ENCODE measurements at places on chromosomes 6 and 20.

- peak; percentile 85 for DNase-seq
These were observed at the start of gene MTHFD1L for GRCh38 chr6:150865406-150866146. Gene MTHFD1L (plus strand): TSS chr6:150865702. CDS start chr6:150865823, 121 bp downstream.

DNA sequence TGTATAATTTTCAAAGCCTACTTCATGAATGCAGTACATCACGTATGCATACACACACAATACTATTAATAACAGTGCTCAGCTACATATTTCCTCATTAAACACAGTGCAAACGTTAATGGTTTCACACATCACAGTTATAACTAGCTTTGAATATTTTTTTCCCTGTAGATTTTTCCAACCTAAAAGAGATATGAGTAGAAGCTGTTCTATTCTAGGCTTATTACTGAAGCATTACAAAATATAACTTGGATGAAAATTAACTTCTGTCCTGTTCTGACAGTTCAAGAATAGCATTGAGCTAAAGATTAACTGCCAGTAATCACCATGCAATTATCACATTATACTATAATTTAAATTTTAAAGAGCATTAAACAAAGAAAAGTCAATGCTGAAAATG lies 6.2 kb downstream of the LMBRD1 start:
- DNase-seq: no peak

DNA sequence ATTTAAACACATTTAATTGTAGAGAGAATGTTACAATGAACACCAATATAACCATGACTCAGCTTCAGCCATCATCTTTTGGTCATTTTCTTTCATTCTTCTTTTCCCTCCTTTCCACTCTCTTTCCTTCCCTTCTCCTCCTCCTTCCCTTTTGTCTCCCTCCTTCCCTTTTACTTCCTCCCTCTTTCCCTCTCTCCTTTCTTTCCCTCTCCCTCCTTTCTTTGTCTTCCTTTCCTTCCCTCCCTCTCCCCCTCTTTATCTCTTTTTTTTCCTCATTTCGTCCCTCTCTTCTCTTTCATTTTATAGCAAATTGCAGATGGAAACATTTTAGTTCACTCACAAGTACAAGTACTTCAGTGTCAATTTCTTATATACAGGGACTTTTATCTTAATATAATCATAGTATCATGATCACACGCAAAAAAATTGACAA lies 1.8 kb downstream of the ZKSCAN3 start:
- DNase-seq: no peak

DNA sequence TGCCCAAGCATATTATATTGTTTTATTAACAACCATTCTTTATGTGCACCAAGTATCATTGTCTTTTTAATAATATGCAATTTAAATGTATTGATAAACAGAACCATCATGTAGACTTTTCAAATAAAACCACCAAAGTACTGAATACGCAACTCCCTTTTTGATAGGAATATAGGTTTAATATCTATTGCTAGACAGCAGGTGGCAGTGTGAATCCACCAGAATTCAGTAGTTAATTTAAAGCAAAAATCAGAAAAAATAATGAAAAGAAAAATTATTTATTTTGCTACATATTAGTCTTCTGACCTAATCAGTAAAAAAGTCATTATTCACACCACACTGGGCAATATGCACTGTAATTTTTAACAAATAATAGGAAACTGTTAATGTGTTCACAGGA lies 143.7 kb downstream of the KLHL32 start:
- peak; percentile 38 for DNase-seq

GRCh38 chr6:170205534-170206316 lies 85.2 kb downstream of the DLL1 start:
- no peak for DNase-seq

- DNase-seq: no peak
These were observed 139.1 kb downstream of the SCML4 start for GRCh38 chr6:107684996-107685395.

DNA sequence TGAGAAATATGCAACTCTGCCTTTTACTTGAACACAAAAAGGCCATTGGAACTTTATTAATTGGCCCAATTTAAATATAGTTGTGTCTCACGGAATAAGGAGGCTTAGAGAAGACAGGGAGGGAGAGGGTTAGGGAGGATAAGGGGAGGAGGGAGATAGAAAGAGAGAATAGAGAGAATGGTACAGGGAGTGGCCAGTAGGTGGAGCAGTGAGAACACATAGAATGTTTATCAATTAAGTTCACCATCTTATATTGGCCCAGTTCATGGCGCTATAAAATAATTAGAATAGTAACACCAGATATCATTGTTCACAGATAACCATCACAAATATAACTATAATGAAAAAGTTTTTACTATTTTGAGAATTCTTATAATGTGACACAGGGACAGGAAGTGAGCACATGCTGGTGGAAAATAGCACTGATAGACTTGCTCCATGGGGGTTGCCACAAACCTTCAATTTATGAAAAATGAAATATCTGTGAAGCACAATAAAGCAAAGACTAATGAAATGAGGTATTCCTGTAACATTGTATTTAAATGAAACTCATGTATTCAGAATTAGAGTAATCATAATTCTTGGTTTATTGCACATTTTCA lies 374.1 kb upstream of the MANEA start:
- peak; percentile 6 for DNase-seq

GRCh38 chr6:139290787-139291311 lies 949 bp downstream of the TXLNB start:
- peak; percentile 32 for DNase-seq

DNA sequence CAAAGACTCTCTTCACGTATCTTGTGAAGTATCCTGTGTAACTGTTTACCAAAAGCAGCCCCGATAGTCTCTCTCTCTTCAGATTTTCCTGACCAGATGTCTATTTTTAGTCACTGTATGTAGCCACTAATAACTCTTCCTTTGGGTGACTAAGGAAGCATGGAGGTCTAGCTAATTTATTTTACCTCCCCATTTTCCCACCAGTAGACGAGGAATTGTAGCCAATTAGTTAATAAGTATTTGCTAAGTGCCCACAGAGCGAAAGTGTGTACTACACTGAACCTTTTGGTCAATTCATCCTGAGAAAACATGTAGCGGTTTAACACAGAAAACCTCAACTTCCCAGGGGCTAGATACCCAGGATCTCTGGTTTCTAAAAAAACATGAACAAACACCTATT lies 180.6 kb downstream of the TBX18 start:
- DNase-seq: no peak

GRCh38 chr20:16711661-16712258 lies 18.1 kb upstream of the SNRPB2 start:
- DNase-seq: no peak

Data from activated T-cell treated with anti-CD3 and anti-CD28 coated beads, Interleukin-2, amount 50 U/mL, for 72 hours (primary cell).